Naive thymus-derived CD8-positive, alpha-beta T cell (primary cell): ENCODE measurements at places on chromosomes 5 and 9. TPM values are rescaled to one million over a fixed set of nuclear protein-coding genes. Genes with fewer than 3 reads are reported as not detected.

C5orf63 gene
- 19.2 TPM for total RNA-seq

PAEP gene
- total RNA-seq, result not detected

CNTNAP3B gene
- total RNA-seq, result not detected

LCN15 gene
- total RNA-seq, result not detected

IFNA4 gene
- not detected for total RNA-seq

OR1J2 gene
- 0.85 TPM for total RNA-seq

FGFR4 gene
- 1.8 TPM for total RNA-seq

SHOC1 gene
- total RNA-seq, result not detected

CCDC183 gene
- 2.3 TPM for total RNA-seq

CDKN2A gene
- 0.94 TPM for total RNA-seq

MATR3 gene
- 272 TPM for total RNA-seq

LCN9 gene
- total RNA-seq, result not detected

SREK1IP1 gene
- total RNA-seq, result 25.9 TPM

GPR150 gene
- total RNA-seq, result 1.6 TPM

KIF24 gene
- 0.19 TPM for total RNA-seq

MEGF10 gene
- total RNA-seq, result 0.22 TPM

BTNL3 gene
- not detected for total RNA-seq

LHX3 gene
- not detected for total RNA-seq

IL4 gene
- total RNA-seq, result not detected

ACER2 gene
- 4.5 TPM for total RNA-seq

DIPK1B gene
- 0.58 TPM for total RNA-seq

CDH12 gene
- total RNA-seq, result not detected

TNC gene
- total RNA-seq, result not detected

ZFAND5 gene
- total RNA-seq, result 153 TPM

SPINK6 gene
- not detected for total RNA-seq

TRIP13 gene
- 0.60 TPM for total RNA-seq

FOXD4L6 gene
- not detected for total RNA-seq

ACSL6 gene
- total RNA-seq, result 40.0 TPM

C5orf58 gene
- total RNA-seq, result not detected

CCNO gene
- not detected for total RNA-seq

FST gene
- total RNA-seq, result 0.96 TPM

SLC1A1 gene
- not detected for total RNA-seq

OTP gene
- not detected for total RNA-seq

POU5F2 gene
- 1.6 TPM for total RNA-seq

PDE6A gene
- not detected for total RNA-seq

FAM221B gene
- not detected for total RNA-seq

TMED7 gene
- 41.0 TPM for total RNA-seq

CCL28 gene
- total RNA-seq, result 25.7 TPM

PPIP5K2 gene
- 75.4 TPM for total RNA-seq

RNF180 gene
- not detected for total RNA-seq

PCDHB2 gene
- total RNA-seq, result not detected

DMRTA1 gene
- not detected for total RNA-seq

GNAQ gene
- total RNA-seq, result 40.0 TPM

MAMDC2 gene
- not detected for total RNA-seq

MOCS2 gene
- total RNA-seq, result 28.0 TPM

C9orf50 gene
- total RNA-seq, result not detected

CDX1 gene
- not detected for total RNA-seq

COL15A1 gene
- not detected for total RNA-seq

SLC36A3 gene
- not detected for total RNA-seq

QRFP gene
- not detected for total RNA-seq

RAB3C gene
- total RNA-seq, result not detected

BTNL9 gene
- 0.25 TPM for total RNA-seq

LTC4S gene
- total RNA-seq, result 5.5 TPM
